Natural killer cell (primary cell): ENCODE measurements at places on chromosomes 3 and 15. TPM values are rescaled to one million over a fixed set of nuclear protein-coding genes. Genes with fewer than 3 reads are reported as not detected.

HGD gene
- total RNA-seq, result 2.5 TPM

RASL12 gene
- not detected for total RNA-seq

CCDC13 gene
- 0.88 TPM for total RNA-seq

CDHR4 gene
- total RNA-seq, result 0.30 TPM

FAM107A gene
- total RNA-seq, result not detected

CLDN1 gene
- not detected for total RNA-seq

OSTN gene
- not detected for total RNA-seq

CASR gene
- 0.10 TPM for total RNA-seq

CCR5 gene
- 1.0 TPM for total RNA-seq

ALDH1L1 gene
- not detected for total RNA-seq

AADACL2 gene
- total RNA-seq, result not detected

WDR93 gene
- total RNA-seq, result 0.38 TPM

SLC12A8 gene
- 0.61 TPM for total RNA-seq

PYGO1 gene
- total RNA-seq, result not detected

RLBP1 gene
- total RNA-seq, result not detected

FAM81A gene
- total RNA-seq, result 1.0 TPM

GPR62 gene
- not detected for total RNA-seq

DAPK2 gene
- total RNA-seq, result 3.7 TPM

RUVBL1 gene
- 14.1 TPM for total RNA-seq

KLHL6 gene
- total RNA-seq, result 13.6 TPM

AHSG gene
- not detected for total RNA-seq

RBPMS2 gene
- total RNA-seq, result 14.7 TPM

KLF15 gene
- total RNA-seq, result 0.38 TPM

CACNA2D3 gene
- 0.49 TPM for total RNA-seq

TMCO5A gene
- not detected for total RNA-seq

UBE2Q2 gene
- total RNA-seq, result 64.6 TPM

LIPC gene
- total RNA-seq, result 5.3 TPM

ZBED2 gene
- 0.26 TPM for total RNA-seq

OXTR gene
- total RNA-seq, result 0.16 TPM

ARID3B gene
- total RNA-seq, result 59.2 TPM

OR5K2 gene
- total RNA-seq, result not detected

CEP19 gene
- total RNA-seq, result 1.1 TPM

LNP1 gene
- total RNA-seq, result 0.39 TPM

MKRN3 gene
- 0.30 TPM for total RNA-seq

HCN4 gene
- total RNA-seq, result not detected

SCAANT1 gene
- 3.6 TPM for total RNA-seq

LRRC31 gene
- not detected for total RNA-seq

PLAAT1 gene
- total RNA-seq, result not detected

OIP5 gene
- total RNA-seq, result not detected

STIMATE gene
- 35.0 TPM for total RNA-seq

GABRG3 gene
- total RNA-seq, result not detected

SLC35G2 gene
- total RNA-seq, result not detected

C3orf85 gene
- total RNA-seq, result not detected

TRA2B gene
- 669 TPM for total RNA-seq

COPG1 gene
- total RNA-seq, result 127 TPM

TMEM266 gene
- not detected for total RNA-seq

HHLA2 gene
- total RNA-seq, result not detected

CD200R1 gene
- total RNA-seq, result 1.7 TPM

SERPINI2 gene
- not detected for total RNA-seq

PHLDB2 gene
- 93.4 TPM for total RNA-seq

PRKCD gene
- total RNA-seq, result 36.3 TPM

ATP2B2 gene
- not detected for total RNA-seq

SLC24A5 gene
- total RNA-seq, result not detected

FRMD5 gene
- total RNA-seq, result not detected

TMEM158 gene
- total RNA-seq, result not detected

ACOX2 gene
- total RNA-seq, result not detected

NPTN gene
- 46.4 TPM for total RNA-seq

ANKUB1 gene
- total RNA-seq, result not detected

CEMIP gene
- total RNA-seq, result 0.07 TPM
